Bone marrow (tissue), 2 donors: ENCODE measurements at places on chromosomes 6 and 20.
A peak's percentile ranks its signal among the peaks of the same experiment; 100 is the strongest.

GRCh38 chr6:43220439-43220951 lies 8.8 kb downstream of the DNPH1 start:
- DNase-seq = no peak

DNA sequence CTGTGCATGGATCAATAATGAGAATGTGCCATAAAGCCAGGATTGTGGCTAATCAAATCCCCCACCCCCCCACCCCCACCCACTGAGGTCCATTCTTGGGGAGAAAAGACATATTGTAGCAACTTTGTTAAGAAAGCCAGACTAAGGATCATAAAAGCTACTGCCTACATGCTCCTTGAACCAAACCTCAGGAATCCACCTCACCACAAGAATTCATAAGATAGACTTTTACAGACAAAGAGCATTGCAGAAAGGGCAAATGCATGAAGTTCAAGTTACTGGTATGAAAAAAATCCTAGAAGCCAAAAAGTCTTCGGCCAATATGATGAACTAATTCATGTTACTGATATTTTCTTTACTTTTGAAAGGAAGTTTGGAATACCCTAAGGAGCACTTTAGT lies 187.9 kb upstream of the ARID1B start:
- no peak for DNase-seq

GRCh38 chr6:85363870-85364269 lies 86.0 kb upstream of the NT5E start:
- DNase-seq = no peak

- DNase-seq = no peak
Measured at GRCh38 chr6:110671447-110671846, 143.8 kb downstream of the CDK19 start.

GRCh38 chr20:25459111-25459830 lies 51.8 kb downstream of the GINS1 start:
- no peak for DNase-seq

DNA sequence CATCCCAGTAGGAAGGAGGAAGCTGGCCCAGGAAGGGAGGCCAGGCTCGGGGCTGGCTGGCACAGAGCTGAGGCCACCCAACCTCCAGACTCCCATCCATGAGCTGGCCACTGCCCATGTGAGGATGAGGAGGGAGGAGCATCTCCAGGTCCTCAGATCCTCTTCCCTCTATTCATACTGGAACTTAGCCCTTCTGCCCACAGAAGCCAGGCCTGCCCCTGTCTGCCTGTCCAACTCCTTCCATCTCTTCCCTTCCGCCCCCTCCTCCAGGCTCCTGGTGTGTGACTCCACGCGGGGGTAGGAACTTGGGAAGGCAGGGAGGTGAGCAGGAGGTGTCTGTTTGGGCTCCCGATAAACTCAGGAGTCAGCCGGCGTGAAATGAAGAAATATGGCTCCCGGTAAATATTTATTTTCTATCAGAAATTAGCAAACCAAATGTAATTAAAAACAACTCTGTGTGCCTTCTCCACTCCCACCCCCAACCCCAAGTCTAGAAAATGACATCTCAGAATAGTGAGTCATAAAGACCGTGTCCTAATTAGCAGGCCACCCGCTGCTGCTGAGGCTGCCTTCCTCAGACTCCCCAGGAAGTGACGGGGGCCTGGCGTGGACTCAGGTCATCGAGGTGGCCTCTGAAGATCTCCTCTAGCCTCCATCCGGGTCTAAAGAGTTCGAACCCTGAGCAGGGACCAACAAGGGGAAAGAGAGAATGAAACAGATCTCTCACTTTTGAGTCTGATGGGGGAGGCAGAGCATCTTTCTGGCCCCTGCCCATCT lies 81.9 kb downstream of the MDGA1 start:
- no peak for DNase-seq

- DNase-seq = no peak
Measured at GRCh38 chr20:61960836-61961235, 104.8 kb downstream of the TAF4 start.

- DNase-seq = no peak
Measured at GRCh38 chr6:13282393-13283069, 45.8 kb downstream of the TBC1D7 start.

DNA sequence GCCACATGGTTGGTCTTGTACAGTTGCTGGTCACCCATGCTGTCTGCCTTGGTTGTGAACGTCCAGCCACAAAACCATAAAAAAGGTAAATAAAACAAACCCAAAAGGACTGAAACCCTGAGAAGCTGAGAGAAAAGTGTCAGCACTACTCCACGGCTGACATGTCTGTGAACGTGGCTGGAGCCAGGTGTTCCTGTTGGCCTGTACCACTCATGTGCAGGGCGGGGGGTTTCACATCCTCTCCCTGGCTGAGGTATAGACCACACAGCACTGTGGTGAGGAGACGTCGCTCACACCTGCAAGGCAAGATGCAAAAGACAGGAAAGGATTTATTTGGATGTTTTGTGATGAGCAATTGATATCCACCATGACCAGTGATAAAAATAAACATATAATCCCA lies 51.9 kb upstream of the MRPS10 start:
- no peak for DNase-seq

GRCh38 chr20:47334022-47334551 lies 22.4 kb downstream of the ZMYND8 start:
- DNase-seq = no peak

DNA sequence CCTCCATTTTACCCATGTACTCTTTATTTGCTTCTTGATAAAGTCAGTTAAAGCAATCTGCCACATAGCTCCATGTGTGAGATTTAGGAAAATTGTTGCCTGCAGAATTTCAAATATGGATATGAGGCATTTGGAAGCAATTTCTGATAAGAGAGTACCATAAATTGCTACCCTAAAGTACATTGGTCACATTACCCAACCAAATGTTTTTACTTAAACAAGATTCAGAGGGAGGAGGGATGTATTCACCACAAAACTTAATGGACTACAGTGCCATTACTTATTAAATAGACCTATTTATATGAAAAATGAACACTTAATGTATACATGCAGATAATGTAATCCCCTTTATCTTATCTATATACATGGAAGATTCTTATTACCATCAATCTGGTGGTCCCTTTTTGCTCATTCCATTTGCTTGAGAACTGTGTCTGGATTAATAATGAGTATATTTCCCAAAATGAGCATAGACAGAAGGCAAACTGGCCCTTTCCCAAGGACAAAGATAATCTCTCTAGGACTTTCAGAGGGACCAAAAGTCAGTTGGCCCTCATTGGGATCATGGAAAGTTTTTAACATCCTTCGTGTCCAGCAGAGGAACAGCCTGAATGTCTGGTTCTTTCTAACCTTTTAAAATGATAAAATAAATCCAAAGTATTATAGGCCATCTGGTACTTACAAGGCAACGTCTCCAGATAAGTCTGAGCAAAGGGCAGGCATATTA lies 526.4 kb downstream of the CBLN4 start:
- DNase-seq = no peak

- DNase-seq = peak; percentile 48
Measured at GRCh38 chr6:137873273-137873762, 6.3 kb downstream of the TNFAIP3 start.

DNA sequence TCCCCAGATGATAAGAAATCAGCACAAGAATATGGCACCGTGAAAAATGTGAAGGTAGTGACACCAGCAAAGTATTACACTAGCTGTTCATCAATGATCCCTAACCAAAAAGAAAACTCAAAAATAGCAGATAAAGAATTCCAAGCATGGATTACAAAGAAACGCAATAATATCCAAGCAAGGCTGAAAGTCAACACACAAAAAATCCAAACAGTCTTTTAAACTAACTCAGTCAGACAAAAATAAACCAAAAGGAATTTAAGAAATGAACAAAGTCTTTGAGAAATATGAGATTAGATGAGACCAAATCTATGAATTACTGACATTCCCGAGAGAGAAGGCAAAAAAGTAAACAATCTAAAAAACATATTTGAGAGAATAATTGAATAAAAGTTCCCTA lies 976.1 kb upstream of the MAP3K7 start:
- no peak for DNase-seq

GRCh38 chr6:110547266-110547964 lies 71.0 kb upstream of the SLC22A16 start:
- no peak for DNase-seq

- DNase-seq = no peak
Measured at GRCh38 chr20:62557462-62557861, 81.7 kb upstream of the GATA5 start.

- no peak for DNase-seq
Measured at GRCh38 chr20:57244627-57245214, 21.7 kb downstream of the BMP7 start.

DNA sequence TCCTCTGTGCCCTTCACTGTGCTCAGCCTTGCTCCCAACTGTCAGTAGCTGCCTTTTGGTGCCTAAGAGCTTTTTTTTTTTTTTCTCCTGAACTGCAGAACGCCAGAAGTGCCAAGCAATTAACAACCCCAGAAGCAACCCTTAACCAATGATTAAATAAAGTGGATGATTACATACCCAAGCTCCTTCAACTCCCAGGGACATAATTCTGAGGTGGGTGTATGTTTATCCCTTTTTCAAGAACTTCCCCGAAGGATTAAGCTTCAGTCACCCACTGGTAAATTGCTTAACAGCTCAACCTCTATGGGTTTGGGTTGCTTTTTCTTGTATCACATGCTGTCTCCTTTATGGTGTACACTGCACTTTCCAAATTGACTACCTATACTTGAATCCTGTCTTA lies 41.1 kb downstream of the KLHL31 start:
- no peak for DNase-seq

DNA sequence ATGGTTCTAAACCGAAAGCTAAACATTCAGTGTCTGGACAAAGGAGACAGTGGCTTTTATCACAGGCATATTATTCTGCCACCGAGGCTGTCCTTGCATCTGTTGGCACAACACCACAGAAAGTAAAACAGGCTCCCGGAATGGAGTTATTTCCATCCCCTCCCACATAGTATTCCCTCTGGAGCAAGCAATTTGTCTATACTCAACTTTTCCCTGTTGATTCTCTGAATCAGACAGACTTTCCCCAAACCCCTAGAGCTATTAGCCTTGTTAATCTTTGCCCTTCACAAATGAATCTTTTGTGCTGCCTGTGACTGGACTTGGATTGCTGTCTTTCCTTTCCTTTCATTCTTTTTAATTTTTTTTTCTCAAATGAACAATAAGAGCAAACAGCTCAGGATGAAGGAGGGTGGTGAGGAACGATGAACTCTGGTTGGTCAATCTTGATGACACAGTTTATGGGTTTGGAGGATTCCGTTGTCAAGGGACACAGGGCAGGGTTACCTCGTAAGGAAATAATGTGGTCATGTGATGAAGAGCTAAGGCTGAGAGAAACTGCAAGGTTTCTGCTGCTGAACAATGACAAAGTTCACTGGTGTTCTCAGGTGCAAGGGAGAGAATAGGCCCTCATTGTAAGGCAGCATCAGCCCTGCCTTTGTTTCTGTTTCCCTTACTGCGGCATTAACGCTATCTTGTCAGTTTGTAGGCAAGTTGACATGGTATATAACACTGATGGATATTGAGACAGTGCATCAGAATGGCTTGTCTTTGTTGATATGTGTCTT lies 275.0 kb upstream of the BMP2 start:
- DNase-seq = no peak

DNA sequence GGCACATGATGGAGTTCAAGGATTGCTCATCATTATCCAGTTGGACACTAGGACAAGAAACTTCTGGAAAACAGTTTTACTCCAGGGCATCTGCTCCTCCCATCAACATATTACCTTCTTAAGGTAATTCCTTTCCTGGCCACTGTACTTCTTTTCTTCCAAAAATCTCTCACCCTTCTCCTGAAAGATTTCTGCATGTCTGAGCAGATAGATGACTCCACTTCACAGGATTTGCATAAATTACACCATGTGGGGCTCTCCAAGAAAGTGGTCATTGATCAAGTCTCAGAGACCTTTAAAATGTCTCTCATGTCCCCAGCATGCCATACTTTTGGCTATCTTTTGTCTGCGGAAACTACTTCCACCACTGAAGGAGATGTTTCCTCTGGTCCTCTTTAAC lies 103.2 kb upstream of the TNFAIP3 start:
- DNase-seq = no peak

- no peak for DNase-seq
Measured at GRCh38 chr6:25315194-25316177, 36.3 kb downstream of the CARMIL1 start.

- no peak for DNase-seq
Measured at GRCh38 chr6:138907167-138907566, 80.9 kb downstream of the REPS1 start.

DNA sequence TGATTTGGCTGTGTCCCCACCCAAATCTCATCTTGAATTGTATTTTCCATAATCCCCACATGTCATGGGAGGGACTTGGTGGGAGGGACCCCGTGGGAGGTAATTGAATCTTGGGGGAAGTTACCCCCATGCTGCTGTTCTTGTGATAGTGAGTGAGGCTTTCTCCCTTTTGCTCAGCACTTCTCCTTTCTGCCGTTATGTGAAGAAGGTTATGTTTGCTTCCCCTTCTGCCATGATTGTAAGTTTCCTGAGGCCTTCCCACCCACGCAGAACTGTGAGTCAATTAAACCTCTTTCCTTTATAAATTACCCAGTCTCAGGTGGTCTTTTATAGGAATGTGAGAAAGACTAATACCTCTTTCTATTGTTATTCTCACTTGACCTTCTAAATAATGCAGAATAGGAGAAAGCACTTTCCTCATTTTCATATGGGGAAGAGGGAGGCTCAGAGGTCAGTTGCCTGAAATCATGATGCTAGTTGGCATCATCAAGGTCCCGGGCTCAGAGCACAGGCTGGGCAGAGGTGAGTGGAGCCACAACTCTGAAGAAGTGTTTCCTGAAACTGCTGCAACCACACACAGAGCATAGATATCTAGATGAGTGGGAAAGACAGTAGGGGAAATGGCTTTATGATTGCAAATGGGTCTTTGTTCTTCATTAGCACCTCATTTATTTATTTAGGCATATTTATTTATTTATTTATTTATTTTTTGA lies 191.0 kb downstream of the QKI start:
- no peak for DNase-seq

DNA sequence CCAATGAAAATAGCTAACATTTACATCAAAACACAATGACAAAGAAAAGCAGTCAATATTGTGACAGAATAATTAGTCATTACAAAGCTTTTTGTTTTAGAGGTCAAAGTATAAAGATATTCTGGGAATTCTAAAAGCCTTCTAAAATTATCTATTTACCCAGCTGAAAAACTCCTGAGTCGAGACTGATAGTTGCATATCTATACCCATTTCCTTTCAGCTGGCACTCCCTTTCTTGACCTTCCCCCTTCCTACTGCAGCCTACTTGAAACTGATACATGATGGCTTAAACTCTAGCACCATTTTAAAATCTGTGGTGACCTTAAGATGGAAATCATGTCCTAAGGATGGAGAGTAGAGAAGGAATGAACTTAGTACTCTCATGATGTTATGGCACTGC lies 38.6 kb downstream of the LMBRD1 start:
- no peak for DNase-seq

GRCh38 chr6:83517500-83517899 lies 5.2 kb downstream of the PRSS35 start:
- no peak for DNase-seq

DNA sequence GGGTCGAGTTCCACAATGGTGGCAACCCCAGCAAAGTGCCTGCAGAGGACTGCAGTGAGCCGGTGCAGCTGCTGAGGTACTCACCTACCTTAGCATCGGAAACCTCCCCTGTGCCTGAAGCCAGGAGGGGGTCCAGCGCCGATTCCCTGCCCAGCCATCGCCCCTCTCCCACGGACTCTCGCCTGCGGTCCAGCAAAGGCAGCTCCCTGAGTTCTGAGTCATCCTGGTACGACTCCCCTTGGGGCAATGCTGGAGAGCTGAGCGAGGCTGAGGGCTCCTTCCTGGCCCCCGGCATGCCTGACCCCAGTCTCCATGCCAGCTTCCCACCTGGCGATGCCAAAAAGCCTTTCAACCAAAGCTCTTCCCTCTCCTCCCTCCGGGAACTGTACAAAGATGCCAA lies 134.1 kb upstream of the CLDN20 start:
- no peak for DNase-seq
